Forelimb muscle (tissue), 1 donor: ENCODE measurements at places on chromosomes 2 and 18. TPM values are rescaled to one million over a fixed set of nuclear protein-coding genes. Genes with fewer than 3 reads are reported as not detected.

DNA sequence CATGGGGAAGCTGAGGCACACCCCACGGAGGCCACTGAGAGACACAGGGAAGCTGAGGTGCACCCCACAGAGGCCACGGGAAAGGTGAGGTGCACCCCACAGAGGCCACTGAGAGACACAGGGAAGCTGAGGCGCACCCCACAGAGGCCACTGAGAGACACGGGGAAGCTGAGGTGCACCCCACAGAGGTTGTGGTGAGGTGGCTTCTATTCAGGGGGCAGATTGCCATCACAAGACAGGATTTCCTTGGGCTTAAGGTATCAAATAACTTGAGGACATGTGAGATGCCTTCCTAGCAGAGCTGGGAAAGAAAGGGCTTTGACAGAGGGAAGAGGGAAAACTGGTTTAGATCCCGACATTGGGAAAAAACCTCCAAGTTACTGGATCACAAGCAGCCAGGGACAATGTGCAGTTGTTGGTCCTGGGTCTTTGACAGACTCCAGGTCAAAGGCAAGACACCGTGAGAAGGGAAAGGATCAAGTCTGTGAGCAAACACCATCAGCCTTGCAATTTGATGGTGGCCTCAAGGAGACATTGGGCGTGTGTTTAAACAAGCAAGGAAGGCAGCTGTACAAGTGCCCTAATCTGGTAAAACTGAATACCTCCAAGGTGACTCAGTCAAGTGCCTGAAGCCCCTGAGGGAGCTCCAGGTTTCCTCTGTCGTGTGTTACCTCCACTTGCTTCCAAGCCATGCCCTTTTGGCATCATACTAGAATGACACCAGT lies 133.2 kb upstream of the EPAS1 start:
- no peak for DNase-seq

- no peak for DNase-seq
Observed at GRCh38 chr2:234606896-234607295, 110.0 kb upstream of the ARL4C start.

GRCh38 chr2:190318514-190318913 lies 1.1 kb downstream of the HIBCH start:
- DNase-seq: no peak

GRCh38 chr2:124025171-124025580 lies at the start of gene CNTNAP5:
TSS of gene CNTNAP5 (plus strand) at chr2:124025287. CDS start at chr2:124025651, 364 bp downstream.
- no peak for DNase-seq

DNA sequence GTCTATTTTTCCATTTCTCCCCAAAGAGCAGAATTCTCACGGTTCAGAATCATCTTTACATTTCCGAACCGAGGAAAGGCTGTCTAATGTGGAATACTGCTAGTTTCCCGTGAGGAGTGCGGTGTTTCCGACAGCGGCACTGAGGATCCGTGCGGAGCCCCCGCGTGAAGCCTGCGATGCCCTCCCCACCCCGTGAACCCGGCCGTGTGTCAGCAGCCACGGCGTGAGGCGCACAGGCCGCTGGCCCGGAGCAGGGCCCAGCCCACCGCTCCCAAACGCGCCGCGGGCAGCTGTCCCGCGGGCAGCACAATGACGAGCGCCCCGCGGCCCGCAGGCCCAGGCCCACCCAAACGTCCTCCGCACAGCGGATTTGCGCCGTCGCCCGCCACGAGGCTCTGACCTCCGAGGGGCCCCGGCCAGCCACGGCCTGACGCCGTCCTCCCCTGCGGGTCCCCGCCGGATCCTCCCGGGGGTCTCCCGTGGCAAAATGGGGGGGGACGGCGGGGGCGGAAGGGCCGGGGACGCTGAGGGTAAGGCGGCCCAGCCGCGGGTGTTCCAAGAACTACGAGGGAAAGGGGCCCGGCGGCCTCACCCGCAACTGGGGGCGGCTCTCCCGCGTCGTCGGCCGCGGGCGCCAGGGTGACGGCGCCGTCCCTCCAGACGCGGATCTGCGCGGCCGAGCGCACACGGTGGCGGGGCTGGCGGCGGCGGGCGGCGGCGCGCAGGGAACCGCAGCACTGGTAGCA lies 796 bp downstream of the SPIRE1 start:
- no peak for DNase-seq

DNA sequence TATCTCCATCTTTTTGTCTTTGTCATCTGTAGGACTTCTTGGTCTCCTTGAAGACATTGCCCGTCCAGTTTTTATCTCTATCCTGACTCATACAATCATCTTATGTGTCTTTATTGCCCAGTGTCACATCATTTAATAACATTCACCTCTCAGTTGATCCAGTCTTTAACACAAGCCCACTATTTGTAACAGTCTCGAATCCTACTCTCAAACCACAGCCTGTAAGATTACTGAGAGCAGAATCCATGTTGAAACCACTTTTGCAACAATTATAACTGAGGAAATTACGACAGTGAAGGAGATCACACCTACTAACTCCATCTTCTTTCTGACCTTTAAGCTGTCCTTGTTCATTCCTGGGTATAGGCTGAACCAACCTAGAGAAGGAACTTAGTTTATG lies 1206.0 kb upstream of the ZEB2 start:
- DNase-seq: no peak

- peak; percentile 52 for DNase-seq
Observed at GRCh38 chr2:7813541-7814292, 868.1 kb upstream of the ID2 start.

DNA sequence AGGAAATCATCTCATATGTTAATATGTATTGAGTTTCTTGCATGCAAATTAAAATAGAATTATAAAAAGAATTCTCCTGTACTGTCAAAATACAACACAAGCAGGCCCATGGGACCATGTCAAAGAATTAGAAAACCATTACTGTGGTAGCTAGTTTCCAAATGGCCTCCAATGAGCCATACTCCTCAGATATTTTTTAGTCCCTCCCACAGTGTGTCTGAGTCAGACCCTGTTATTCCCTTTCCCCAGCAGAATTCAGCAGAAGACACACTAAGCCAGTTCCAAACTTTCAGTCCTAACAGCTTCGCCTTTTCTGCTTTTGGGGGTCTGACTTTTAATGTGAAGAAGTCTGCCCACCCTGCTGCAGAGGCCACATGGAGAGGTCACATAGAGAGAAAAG lies 86.7 kb downstream of the FIGN start:
- DNase-seq: no peak

DNA sequence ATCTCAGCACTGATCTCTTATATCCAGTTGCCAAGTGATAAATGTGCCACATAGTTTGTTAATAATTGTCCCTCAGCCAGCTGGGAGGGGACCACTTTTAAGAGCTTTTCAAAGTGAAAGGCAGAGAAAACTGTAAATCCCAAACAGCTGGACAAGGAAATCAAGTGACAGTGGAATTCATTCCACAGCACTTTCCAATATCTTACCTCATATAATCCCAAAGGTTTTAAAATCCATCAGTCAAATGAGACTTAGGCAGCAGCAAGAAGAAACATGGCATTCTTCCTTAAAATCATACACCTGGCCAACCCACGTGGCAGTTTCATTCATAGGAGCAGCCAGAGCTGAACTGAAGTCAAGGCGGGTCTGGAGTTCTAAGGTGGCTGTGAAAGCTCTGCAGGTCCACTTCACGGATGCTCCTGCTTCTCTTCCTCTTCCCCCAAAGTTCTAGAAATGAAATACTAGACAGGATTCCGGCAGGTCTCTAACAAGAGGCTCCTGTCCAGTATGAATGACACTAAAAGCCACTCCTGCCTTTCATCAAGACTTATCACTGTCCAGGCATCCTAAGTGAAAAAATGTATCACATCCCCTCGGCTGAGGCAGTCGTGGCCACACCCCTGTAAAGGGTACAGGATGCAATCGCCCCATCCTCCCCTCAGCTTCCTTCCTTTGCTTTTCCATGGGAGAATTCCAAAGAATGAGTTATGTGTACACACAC lies 190.4 kb upstream of the STK17B start:
- peak; percentile 25 for DNase-seq

- peak; percentile 72 for DNase-seq
Observed at GRCh38 chr2:165440367-165440766, 29.1 kb upstream of the CSRNP3 start.

DNA sequence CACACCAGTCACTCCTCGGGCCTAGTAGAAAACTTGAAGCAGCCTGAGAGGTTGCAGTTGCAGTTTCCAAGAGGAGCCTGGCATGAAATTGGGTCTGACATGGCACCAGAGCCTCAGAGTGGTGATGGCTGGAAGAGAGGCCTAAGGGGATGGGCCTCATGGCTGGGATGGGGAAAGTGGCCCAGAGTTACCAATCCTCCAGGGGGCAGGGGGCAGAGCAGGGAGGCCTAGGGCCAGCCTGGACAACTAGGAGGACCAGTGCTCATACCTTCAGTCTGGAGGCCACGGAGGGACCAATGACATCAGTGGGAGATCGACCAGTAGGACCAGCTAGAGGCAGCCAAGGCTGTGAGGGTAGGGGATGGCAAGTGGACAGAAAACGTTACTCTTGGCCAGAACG lies 15.1 kb upstream of the ADCY3 start:
- no peak for DNase-seq

GRCh38 chr18:306608-307255 lies 38.9 kb upstream of the THOC1 start:
- DNase-seq: no peak

DNA sequence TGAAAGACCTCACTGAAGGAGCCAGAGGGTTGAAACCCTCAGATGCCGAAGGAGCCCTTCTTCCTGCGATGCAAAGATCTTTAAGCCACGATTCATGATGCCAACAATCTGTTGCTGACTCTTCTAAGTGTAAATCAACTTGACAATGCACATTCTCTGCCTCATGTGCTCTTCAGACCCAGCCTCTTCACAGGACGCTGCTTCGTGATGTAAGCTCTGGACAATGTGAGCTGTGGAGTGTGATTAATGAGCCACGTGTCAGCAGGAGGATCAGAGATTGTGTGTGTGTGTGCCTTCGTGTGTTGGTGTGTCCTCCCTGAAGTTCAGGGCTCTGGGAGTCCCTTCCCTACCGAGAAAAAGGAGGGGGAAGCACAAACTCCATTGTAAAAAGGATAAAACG lies 26.5 kb upstream of the TWIST2 start:
- no peak for DNase-seq

DNA sequence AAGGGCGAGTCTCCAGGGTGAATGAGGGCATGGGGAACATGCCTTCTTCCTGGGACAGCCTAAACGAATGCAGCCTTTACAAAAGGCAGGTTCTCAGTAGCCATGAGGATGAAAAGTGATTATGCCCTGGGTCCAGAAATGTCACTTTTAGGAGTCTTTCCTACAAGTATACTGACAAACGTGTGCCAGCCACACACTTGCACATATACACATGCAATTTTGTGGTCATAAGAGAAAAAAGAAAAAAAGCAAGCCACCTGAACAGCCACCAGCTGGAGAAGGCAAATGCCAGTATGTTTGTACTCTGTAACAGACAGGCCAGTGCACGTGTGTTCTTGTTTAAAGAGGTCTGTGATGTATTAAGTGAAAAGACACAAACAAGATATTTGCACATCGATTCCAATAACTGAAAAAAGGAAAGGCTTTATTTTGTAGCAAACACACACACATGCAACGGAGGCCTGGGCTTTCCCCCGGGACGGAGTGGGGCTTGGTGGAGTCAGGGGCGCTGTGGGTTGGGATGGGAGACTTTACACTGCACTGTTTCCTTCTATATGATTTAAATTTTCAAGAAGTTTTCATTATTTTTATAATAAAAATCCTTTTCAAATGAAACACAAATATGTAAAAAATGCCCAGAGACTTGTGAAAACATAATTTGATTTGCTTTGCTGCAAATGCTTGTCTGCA lies 108.4 kb downstream of the FAM210A start:
- DNase-seq: no peak

- DNase-seq: no peak
Observed at GRCh38 chr2:9867881-9868280, 24.6 kb downstream of the TAF1B start.

- DNase-seq: no peak
Observed at GRCh38 chr2:52383541-52383940, 1351.6 kb upstream of the NRXN1 start.

GRCh38 chr2:172427990-172428831 lies 825 bp downstream of the ITGA6 start:
- DNase-seq: no peak

DNA sequence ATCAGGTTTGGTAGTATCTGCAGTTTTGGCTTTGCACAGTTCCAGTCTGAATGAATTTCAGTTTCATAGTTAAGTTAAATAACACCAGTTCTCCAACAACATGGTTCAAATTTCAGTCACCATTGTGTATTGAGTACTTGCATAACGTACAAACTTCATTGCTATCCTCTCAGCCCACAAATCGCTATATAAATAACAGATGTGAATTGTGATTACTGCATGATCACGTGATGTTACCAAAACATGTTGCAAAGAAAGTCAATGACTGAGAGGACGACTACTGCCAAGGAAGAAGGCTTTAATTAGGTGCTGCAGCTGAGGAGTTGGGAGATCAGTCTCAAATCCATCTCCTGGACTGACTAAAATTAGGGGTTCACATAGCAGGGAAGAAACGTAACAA lies 48.2 kb downstream of the COL4A4 start:
- DNase-seq: no peak

DNA sequence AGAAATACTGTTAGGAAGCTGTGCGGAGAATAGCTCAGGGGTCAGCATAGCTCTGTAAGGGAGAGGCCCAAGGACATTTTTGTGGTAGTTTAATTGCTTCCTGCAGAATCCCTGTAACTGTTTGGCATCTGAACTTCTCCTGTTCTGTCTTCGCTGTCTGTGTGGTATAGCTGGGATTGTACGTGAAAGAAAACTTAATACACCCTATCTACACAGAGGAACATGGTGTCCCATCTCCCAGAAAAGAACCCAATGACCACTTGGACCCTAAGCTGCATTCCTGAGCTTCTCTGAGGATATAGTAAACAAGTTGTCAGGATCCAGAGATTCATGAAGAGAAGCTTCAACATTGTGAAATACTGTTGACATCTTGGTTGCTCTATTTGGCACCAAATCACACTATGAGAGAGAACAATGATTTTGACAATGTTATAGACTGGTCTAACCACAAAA lies 81.3 kb downstream of the CDC42EP3 start:
- DNase-seq: no peak

GRCh38 chr2:136291871-136292270 lies 173.9 kb upstream of the CXCR4 start:
- DNase-seq: no peak

DNA sequence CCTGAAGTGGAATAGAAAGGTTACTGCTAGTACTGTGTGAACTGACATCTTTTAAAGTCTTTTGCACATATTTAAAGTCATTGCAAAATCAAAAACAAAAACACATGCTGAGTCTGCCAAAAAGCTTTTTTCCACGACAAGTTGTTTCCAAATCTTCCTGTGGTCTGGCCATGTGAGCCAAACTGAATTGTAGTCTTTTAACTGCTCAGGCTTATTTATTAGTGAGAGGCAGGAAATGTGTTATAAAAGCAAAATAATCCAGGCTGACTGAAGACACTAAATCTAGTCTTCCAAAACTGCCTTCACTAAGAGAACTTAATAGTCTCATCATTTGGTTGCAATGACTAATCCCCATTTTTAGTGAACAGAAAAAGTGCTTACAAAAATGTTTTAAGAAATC lies 2.3 kb downstream of the KRCC1 start:
- no peak for DNase-seq

GRCh38 chr2:111042772-111043771 lies 77.6 kb upstream of the BCL2L11 start:
- no peak for DNase-seq

GRCh38 chr2:234156326-234156725 lies 105.8 kb downstream of the SPP2 start:
- no peak for DNase-seq

POU3F3 gene
- polyA plus RNA-seq: 0.13 TPM

GPR35 gene
- polyA plus RNA-seq: 1.7 TPM

FAM110C gene
- polyA plus RNA-seq: 1.8 TPM

SERPINB4 gene
- not detected for polyA plus RNA-seq
